ENCODE measurements at places on chromosomes 12 and 14. TPM values are rescaled to one million over a fixed set of nuclear protein-coding genes. Genes with fewer than 3 reads are reported as not detected.

Gene OR4N5
- not detected for total RNA-seq

Gene RDH12
- not detected for total RNA-seq

Gene LALBA
- not detected for total RNA-seq

Gene ANO4
- 0.13 TPM for total RNA-seq

Gene OR6C2
- not detected for total RNA-seq

Gene IL22
- not detected for total RNA-seq

Gene SYCP3
- not detected for total RNA-seq

Gene KRT75
- 0.13 TPM for total RNA-seq
